ENCODE measurements at places on chromosomes 16 and 17.

DNA sequence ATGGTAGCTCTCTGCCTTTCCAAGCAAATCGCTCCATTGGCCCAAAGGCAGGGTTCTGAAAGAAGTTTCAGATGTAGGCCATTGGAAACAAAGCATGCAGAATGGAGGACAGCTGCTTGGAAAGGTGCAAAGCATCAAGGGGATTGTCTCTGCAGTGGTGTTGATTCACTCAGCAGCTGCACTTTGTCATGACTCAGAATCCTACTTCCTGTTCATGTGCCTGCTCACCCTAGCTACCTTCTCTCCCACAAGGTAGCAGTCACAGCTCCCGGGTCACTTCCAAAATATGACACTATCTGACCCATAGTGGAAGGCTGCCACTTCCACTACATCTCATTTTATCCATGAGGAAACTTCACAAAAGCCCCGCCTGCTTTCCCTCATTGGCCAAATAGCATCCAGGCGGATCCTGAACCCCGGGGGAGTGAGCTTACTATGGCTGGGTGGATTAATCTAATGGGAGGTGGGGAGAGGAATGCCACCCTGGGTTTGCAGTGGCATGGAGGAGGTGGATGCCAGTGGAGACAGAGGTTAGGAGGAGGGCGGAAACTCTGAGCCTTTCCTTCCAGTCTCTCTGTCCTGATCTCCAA lies 74.7 kb upstream of the NKD1 start:
- no peak for DNase-seq

DNA sequence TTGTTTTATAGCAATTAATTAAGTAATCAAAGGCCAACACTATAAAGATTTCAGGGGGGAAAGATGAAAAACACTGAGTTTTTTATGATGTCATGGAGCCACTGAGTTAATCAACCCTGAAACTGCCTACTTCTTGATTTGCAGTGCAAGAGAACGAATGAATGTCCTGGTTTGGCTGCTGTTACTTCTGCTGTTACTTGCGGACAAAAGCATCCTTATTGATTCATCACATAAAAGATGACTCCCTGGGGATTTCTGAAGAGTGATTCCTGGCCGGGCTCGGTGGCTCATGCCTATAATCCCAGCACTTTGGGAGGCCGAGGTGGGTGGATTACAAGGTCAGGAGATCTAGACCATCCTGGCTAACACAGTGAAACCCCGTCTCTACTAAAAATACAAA lies 10.9 kb upstream of the SPNS3 start:
- no peak for DNase-seq

- DNase-seq: no peak
These were observed 6.7 kb downstream of the RUNDC3A start for GRCh38 chr17:44314869-44315661.

DNA sequence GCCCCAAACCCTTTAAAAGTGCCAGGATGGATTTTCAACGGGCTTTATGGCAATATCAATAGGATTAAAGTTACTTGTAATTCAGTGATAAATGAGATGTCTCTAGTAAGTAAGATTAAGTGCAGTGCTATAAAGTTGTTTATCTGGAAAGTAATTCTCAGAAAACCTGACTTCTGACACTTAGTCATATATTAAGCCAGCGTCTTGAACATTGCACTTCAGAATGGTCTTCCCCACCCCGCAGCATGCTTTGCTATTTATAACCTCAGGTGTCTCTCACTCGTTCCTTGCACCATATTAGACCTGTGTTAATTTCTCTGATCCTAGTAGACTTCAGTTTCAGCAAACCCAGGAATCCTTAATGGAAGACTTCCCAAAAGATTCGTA lies 2.1 kb upstream of the MAF start:
- no peak for DNase-seq

Measured in DMS 273 treated with DMSO at 0.1 percent for 48 hours (cell line).